NCI-H187 (cell line): ENCODE measurements at places on chromosomes 13 and 19.

- no peak for DNase-seq
Measured at GRCh38 chr13:59542303-59542702, 621.4 kb downstream of the DIAPH3 start.

GRCh38 chr13:88189728-88190127 is 518.6 kb downstream of the SLITRK5 start:
- DNase-seq = no peak

DNA sequence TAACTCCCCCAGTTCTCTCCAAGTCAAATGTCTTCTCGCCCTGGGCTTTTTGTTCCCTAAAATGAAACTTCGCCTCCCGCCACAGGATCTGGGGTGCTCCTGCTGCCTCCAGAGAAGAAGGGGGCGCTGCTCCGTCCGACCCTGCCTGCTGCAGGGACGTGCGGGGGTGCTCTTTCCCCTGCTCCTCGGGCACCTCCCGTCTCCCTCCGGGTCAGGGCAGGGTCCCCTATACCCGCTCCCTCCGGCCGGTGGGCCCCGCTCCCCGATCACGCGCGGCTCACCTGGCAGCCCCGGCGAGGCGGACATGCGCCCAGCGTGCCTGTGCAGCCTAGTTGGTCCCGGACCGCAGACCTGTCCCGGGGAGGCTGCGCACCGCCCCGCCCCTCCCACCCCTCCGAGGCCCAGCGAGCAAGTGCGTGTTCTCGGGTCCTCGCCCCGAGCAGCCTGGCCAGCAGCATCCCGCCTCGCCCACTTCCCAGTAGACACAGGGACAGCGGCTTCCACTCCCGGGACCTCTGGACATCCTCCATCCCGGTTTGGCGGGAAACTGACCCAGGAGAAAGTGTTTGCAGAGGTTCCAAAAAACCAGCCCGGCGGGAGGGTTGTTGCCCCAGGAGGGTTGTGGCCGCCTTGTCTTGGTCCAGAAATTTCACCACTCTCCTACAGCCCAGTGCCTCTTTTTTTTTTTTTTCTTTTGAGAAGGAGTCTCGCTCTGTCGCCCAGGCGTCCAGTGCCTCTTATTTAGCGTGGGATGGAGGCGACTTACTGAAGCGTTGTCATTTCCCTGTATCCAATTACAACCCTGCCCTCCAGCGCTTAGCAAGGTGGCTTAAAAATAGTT is at the start of gene OXGR1:
OXGR1 (minus strand) TSS at position 460 of the 841 bp plus-strand sequence. CDS start 6,717 bp downstream, outside the sequence.
- no peak for DNase-seq

GRCh38 chr13:41674246-41674645 is 216.9 kb downstream of the RGCC start:
- DNase-seq = no peak

GRCh38 chr13:28318496-28318895 is 176.4 kb downstream of the FLT1 start:
- no peak for DNase-seq

DNA sequence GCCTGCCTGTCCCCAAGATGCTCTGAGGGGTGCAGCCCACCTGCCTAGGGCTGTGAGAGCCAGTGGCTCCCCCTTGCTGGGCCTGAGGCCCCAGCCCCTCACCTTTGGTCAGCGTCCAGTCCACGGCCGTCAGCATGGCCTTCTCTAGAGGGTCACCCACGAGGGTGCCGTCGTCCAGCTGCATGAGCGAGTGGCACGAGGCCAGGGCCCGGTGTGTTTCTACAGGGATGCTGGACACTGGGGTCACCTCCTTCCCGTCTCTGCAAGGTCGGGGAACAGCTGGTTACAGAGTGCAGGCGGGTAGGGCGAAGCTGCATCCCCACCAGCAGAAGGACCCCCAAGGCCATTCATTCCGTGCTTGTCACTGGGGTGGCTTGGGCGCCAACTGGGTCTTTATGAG is 9.0 kb downstream of the ATP13A1 start:
- no peak for DNase-seq

DNA sequence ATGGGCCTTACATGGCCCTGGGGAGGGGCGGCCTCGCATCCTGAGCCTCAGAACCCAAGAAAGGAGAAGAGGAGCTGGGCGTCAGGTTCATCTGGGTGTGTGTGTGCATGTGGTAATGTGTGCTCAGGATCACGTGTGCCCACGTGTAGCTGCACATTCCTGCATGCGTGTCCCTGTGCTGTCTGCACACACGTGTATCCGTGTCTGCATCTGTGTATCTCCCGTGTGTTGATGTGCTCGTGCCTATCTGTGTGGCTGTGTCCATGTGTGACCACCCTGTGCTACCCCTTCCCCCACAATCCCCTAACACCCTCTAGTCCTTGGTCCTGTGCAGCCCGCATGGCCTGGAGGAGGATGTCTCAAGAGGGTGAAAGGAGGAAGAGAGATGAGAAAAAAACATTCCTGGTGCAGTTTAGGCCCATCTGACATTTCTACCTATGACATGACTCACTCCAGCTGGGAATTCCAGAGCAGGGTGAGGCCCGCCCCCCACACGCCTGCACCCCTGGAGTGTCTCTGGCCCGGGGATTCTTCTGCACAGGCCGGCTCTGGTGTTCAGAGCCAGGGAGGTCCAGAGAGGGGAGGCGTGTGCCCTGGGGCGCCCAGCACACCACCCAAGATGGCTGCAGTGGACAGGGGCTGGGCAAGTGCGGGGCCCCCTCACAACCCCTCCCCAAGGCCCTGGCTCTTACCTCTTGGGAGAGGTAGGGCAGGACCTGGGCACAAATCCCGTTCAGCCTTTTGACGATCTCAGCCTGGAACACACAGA is 7.1 kb downstream of the TLE5 start:
- no peak for DNase-seq

DNA sequence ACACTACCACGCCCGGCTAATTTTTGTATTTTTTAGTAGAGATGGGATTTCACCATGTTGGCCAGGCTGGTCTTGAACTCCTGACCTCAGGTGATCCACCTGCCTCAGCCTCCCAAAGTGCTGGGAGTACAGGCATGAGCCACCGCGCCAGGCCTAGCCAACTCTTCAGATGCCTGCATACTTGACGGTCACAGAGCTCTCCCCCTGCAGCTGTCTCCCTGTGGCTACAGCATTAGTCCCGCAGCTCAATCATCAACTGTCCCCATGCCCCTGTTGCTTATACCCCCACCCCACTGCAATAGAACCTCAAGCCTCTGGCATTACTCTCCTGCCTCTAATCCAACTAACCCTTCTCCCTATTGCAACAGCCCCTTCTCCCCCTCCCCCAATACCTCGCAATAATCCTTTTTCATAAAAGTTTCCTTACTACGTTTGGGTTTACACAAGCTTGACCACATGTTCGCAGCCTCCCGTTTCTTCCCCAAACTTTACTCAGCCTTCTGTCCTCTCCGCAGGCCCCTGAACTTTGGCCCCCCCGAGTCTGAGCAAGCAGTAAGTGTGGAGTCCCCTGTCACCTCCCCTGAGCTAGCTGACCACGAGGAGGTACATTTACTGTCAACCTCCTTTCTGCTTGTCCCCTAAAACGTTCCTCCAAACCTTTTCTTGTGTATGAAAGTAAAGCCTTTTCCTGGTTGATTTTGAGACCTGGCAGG is 1.7 kb downstream of the ZNF77 start:
- no peak for DNase-seq

DNA sequence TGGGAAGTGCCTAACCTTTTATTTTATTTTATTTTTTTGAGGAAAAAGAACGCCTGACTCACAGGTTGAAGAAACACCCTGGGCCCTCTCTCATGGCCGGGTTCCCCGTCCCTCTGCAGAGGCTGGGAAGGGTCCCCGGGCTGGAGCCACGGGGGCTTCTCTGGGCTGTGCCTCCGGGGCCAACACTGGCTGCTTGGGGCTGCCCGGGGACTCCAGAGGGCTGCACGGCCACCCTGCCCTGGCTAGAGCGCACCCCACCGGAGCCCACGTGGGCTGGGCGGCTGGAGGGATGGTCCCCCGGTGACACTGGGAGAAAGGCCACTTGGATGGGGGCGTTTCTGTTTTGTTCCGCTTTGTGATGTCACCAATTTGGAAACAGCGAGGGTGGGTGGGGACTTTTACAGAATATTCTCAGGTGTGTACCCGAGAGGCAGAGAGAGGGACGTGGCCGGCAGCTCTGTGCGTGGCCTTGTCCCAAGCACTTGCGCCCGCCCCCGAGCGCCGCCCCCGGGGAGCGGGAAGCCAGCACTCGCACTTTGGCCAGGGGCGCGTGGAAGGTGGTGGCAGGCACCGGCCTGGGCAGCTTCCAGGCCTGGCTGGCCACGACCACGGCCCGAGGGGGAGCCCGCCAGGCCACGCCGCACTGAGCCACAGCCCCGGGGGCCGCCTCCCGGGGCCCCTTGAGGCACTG is 13.9 kb upstream of the GNA15 start:
- DNase-seq = no peak

GRCh38 chr19:47729799-47730520 is 15.4 kb upstream of the NOP53 start:
- DNase-seq = no peak

GRCh38 chr19:37902668-37903067 is 3.7 kb downstream of the WDR87 start:
- peak; percentile 84 for DNase-seq

- DNase-seq = no peak
Measured at GRCh38 chr19:4580021-4580901, 20.8 kb upstream of the SEMA6B start.

DNA sequence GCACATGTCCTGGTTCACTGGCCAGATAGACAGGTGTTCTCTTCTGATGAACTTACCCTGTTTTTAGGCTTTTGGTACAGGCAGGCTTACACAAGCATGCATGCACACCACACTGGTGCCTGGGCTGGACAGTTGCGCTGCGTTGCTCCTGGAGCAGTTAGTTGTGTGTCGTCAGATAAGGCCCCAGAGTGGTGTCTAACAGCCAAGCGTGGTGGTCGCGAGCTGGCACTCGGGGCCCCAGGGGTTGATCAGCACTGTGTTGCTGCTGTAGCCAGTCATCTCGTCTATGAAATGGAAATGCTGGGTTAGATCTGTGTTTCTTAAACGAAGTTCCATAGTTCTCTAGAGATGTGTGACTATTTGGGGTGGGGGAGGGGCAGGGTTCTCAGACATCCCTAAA is 24.6 kb upstream of the TEX29 start:
- DNase-seq = no peak

- no peak for DNase-seq
Measured at GRCh38 chr13:97321101-97321500, 99.0 kb downstream of the MBNL2 start.

GRCh38 chr19:35000647-35001501 is 751 bp downstream of the GRAMD1A start:
- no peak for DNase-seq

DNA sequence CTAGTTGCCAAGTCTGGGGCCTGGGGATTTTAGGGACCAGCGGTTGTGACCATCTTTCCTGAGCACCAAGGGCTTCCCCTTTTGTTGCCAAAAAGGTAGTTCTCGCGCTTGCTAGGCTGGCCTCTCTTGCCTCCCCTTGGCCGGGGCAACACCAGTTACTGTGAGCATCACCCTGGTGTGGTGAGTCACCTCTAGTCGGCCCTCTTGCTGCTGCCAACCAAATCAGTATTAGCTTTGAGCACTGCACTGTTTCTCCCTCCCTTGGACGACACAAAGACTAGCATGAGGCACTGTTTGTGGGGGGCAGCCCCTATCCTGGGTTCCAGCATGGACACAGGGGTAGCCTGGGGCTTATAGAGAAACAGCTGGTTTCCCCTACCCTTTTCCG is 6.9 kb downstream of the SYDE1 start:
- no peak for DNase-seq

- DNase-seq = no peak
Measured at GRCh38 chr13:66675620-66676019, 554.5 kb downstream of the PCDH9 start.

DNA sequence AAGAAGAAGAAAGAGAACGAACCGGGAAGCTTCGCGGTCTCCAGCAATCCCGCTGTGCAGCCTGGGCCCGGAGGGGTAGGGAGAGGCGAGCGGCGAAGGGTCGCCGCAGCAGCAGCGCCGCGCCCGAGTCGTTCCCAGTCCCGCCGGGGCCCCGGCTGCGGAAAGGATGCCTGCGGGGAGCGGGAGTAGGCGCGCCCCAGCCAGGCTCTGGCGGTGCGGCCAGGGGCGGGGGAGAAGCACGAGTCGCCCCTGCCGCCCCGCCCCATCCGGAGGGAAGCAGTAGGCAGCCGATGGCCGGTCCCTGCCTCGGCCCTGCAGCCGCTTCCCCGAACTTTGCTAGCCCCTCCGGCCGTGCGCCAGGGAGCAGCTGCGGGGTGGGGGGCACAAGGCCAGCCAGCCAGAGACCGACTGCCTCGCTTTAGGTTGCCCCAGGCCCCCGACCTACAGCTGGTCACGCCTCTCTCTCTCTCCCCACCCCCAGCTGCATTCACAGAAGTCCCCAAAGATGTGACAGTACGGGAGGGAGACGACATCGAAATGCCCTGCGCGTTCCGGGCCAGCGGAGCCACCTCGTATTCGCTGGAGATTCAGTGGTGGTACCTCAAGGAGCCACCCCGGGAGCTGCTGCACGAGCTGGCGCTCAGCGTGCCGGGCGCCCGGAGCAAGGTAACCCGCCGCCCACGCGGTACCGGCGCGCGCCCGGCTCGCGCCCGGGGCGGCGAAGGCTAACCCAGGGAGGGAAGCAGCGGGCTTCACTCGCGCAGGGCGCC is 1.1 kb downstream of the VSTM2B start:
- DNase-seq = no peak

- no peak for DNase-seq
Measured at GRCh38 chr13:73040484-73040883, 18.3 kb upstream of the KLF5 start.

- DNase-seq = no peak
Measured at GRCh38 chr19:16073988-16074387, 2.3 kb upstream of the TPM4 start.

GRCh38 chr19:17968362-17968761 is 1.5 kb downstream of the KCNN1 start:
- DNase-seq = no peak

DNA sequence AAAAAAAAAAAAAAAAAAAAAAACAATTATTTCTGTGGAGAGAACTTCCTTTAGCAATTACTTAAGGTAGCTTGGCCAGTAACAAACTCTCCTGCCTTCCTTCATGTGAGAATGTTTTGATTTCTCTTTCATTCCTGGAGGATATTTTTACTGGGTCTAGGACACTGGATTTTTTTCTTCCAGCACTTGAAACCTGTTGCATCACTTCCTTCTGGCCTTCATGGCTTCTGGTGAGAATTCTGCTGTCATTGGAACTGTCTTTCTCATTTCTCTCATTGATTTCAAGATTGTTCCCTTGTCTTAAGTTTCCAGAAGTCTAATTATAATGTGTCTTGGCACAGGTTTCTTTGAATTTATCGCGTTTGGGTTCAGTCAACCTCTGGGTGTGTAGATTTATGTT is 19.3 kb upstream of the RAB20 start:
- no peak for DNase-seq

GRCh38 chr13:106401081-106401480 is 134.4 kb downstream of the EFNB2 start:
- no peak for DNase-seq

- no peak for DNase-seq
Measured at GRCh38 chr19:8618751-8619150, 8.2 kb upstream of the ADAMTS10 start.
